ENCODE measurements at places on chromosomes 6 and 20.

DNA sequence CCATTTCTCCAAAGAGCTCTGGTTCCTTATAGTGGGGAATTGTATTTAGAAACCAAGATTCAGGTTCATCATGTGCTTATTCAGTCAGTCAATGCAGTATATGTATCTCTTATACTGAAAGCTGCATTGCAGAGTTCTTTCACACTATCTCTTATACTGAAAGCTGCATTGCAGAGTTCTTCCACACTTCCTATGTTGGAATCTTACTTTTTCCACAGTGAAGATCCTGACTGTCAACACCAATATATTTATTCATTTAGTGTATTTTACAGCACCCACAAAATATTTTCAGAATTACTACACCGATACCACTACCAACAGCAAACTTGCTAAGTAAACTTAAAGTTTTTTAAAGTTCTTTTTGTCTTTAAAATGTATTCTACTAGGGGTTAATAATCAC lies 349.3 kb upstream of the MMS22L start:
- no peak for DNase-seq

GRCh38 chr6:113599444-113599843 lies 257.7 kb upstream of the MARCKS start:
- DNase-seq: no peak

DNA sequence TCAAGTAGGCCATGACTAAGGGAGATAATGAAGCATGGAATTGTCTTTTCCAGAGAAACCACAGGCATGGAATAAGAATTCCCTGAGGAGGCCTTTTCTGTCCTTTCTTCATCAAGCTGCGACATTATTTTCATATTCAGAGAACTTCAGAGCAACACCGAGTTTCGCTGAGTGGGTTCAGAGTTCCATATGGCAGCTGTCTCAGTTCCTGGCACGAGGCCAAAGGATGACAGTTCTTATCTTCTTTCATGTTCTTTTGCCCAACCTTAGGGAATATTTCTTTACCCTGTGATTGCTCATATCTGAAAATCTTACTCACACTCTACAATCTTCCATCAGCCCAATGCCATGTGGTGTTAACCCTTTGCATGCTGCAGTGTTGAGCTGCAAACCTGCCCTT lies 135.3 kb upstream of the BMP2 start:
- DNase-seq: no peak

- DNase-seq: no peak
These were observed 40.6 kb downstream of the HLA-DPB1 start for GRCh38 chr6:33116417-33116816.

DNA sequence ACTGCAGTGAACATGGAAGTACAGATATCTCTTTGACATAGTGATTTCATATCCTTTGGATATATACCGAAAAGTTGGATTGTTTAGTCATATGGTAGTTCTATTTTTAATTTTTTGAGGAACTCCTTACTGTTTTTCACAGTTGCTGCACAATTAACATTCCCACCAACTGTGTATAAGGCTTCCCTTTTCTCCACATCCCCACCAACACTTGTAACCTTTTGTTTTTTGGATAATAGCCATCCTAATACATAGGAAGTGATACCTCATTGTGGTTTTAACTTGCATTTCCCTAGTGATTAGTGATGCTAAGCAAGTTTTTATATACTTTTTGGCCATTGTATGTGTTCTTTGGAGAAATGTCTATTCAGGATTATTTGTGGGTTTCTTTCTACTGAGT lies 45.1 kb upstream of the TENT5A start:
- DNase-seq: peak; percentile 59

DNA sequence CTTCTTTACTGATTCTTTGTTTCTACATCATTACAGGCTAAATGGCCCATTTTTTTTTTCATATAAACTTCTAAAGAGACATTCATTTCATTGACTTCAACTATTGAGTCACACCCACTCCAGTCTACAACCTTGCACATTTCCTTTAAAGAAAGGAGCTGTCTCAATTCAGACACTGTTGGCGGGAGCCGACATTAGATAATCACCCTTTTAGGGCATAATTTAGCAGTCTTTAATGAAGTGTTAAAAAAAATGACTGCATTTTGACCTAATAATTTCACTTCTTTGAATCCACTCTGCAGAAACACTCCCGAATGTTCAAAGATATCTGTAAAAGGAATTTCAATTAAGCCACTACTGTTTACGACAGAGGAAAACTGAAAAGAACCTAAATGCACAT lies 1.5 kb downstream of the EPM2A start:
- peak; percentile 41 for DNase-seq

DNA sequence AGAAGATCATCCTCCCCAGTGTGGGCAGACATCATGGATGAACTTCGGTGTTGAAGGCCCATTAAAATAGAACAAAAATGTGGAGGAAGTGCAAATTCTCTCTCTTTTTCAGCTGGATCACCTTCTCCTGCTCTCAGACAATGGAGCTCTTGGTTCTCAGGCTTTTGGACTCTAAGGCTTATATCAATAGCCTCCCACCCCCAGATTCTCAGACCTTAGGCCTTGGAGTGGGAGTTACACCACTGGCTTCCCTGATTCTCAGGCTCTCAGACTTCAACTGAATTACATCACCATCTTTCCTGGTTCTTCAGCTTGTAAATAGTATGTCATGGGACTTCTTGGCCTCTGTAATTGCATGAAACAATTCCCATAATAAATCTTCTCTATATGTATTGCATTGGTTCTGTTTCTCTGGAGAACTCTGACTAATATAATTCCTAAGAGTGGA lies 36.6 kb downstream of the NSFL1C start:
- DNase-seq: no peak

DNA sequence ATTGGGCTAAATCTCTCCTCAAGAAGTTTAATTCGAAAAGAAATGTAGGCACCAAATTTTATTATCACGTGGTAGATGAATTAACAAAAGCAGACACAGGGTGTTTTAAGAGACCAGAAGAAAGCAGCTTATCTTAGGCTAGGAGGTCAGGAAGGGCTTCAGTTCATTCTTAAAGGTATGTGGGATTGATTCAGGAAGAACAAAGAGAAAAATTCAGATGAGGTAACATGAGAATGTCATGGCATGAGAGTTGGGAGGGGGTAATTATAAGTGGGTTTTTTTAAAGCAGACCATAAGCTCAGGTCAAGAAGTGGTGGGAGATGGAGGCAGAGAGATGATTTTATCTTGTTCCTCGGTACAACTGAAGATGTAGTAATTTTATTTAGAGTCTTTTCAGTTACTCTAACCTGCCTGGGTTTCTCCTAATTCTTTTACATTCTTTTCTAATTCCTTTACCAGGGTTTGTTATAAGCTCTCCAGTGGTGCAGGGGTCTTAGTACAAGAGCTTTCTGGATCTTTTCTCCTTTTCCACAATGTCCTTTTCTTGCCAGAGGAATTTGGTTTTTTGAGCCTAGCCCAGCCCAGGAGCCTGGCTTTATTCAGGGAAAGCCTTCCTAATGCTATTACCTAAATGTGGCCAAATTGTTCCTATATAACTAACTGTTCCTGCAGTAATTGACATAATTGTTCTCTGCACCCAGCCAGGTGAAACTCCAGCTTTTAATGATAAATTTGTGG lies 474.1 kb upstream of the BTBD3 start:
- no peak for DNase-seq

- DNase-seq: no peak
These were observed 5.5 kb downstream of the ITCH start for GRCh38 chr20:34368547-34368946.

DNA sequence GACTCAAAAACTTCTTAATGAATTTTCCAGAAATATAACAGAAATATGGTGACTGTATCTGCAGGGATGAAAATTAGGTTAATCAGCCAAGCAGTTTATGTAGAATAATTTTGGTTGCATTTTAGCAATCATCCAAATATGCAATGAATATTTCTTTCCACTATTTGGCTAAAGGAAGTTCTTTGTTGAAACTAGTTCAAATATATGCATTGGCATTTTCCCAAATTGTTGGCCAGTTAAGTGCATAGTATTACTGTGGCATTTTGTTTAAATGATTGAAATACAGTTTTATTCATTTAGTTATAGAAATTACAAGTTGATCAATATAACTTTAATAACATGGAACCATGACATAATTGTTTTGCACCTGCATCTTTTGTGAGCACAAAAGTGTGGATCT lies 115.5 kb downstream of the DOK5 start:
- no peak for DNase-seq

- DNase-seq: no peak
These were observed 220.3 kb downstream of the ALDH8A1 start for GRCh38 chr6:134729561-134729960.

Data from AML-193 (cell line).